ENCODE measurements at places on chromosomes 1 and 21.

DNA sequence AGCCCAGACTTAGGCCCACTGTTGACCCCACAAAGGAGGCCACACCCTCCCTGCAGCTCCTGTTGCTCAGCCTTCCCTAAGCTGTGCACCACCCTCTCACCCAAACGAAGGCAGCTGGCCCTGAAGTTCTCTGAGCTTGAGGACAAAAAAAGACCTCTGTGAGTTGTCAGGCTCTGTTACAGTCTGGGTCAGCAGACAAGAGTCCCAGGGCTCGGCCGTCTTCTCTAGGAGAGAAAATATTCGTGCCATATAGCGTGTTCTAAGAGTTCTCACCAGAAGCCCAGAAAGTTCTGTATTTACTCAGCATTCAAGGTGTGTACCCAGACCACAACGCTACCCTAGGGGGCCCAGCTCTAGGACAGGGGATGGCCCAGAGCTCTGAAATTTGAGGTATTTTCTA is 25.5 kb upstream of the LYST start:
- no peak for DNase-seq

DNA sequence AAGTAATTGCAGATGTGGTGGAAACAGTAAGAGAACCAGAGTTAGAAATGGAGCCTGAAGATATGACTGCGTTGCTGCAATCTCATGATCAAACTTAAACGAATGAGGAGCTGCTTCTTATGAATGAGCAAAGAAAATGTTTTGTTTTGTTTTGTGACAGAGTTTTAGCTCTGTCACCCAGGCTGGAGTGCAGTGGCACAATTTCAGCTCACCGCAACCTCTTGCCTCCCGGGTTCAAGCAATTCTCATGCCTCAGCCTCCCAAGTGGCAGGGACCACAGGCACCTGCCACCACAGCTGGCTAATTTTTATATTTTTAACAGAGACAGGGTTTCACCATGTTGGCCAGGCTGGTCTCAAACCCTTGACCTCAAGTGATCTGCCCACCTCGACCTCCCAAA is 53.3 kb upstream of the NFASC start:
- no peak for DNase-seq

- no peak for DNase-seq
Observed at GRCh38 chr1:182485861-182486260, 35.9 kb downstream of the RGSL1 start.

GRCh38 chr1:10848109-10848684 is 51.8 kb upstream of the CASZ1 start:
- no peak for DNase-seq

- DNase-seq, result no peak
Observed at GRCh38 chr1:97158691-97159096, 437.1 kb downstream of the PTBP2 start.

DNA sequence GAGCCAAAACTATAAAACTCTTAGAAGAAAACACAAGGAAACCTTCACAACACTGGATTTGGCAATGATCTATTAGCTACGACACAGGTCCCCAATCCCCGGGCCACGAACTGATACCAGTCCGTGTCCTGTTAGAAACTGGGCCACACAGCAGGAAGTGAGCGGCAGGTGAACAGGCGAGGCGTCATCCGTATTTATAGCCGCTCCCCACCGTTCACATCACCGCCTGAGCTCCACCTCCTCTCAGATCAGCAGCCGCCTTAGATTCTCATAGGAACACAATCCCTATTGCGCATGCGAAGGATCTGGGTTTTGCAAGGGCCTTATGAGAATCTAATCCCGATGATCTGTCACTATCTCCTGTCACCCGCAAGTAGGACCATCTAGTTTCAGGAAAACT is 11.9 kb downstream of the TFB2M start:
- no peak for DNase-seq

GRCh38 chr1:226958300-226958699 is 18.2 kb downstream of the COQ8A start:
- no peak for DNase-seq

- no peak for DNase-seq
Observed at GRCh38 chr21:16634515-16634914, 878.3 kb upstream of the CXADR start.

DNA sequence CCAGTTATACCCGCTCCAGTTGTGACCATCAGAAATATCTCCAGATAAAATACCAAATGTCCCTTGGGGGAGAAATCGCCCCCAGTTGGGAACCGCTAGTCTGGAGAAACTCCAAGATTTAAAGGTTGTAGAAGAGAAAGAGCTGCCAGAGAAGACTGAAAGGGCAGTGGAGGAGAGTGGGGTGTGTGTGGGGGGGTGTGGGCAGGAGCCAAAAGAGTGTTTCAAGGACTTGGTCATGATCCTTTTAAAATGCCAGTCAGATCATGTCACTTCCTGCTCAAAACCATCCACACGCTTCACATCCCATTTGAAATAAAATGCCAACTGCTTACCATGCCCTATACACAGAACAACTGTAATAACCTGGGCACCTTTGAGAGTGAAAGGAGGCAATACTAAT is 3.4 kb upstream of the HEYL start:
- DNase-seq, result no peak

DNA sequence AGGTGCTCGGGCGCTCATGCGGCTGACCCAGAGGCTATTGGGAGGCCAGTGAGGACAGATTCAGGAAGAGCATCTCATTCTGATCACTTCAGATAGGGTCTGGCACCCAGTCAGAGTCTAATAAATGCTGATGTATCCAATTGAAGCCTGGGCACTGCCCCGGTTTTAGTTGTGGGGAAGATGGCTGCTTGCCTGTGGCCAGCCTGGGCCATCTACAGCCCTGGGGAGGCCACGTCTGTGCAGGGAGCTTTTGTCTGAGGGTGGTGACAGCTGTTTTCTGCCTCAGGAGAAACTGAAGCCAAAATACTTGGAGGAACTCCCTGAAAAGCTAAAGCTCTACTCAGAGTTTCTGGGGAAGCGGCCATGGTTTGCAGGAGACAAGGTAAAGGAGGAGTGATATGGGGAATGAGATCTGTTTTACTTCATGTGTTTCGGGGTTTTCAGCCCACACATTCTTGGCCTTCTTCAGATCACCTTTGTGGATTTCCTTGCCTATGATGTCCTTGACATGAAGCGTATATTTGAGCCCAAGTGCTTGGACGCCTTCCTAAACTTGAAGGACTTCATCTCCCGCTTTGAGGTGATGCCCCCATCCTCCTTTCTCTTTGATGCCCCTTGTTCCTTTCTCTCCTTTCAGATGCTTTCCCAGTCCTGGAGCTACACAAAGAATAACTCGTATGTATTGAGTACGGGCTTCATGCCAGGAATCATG is 2.8 kb downstream of the GSTM5 start:
- no peak for DNase-seq

DNA sequence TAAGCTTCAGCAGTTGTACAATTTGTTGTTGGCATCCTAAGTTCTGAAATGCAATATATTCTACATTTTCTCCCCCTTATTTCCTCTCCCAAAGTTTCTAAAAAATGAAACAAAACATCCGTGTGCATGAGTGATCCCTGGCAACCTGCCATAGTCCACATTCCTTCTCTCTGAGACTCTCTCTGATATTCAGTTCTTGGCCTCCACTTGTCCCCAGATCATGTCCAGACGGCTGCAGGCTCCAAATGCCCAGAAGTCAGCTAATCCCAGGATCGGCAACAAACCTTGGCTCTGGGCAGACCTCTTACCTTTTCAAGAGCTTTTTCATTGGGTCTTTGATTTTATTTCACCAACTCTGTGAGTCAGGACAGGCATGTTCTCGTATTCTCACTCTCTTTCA is 187.8 kb downstream of the ETS2 start:
- no peak for DNase-seq

GRCh38 chr1:114145504-114146151 is 8.0 kb downstream of the SYT6 start:
- no peak for DNase-seq

- DNase-seq, result no peak
Observed at GRCh38 chr1:219402925-219403324, 210.0 kb downstream of the ZC3H11B start.

DNA sequence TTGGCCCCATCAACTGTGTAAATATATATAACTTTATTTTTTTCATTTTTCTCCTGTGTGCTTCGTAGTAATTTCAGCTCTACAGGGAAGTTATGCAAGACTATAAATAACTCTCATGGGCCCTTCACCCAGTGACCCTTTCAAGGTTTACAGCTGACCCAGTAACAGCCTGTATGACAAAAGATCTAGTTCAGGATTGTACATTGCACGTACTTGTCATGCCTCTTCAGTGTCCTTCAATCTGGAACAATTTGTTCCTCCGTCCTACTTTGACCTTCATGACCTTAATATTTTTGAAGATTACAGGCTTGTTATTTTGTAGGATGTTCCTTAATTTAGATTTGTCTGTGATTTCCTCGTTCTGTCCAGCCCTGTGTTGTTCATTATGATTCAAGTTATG is 40.5 kb downstream of the BRINP2 start:
- no peak for DNase-seq

Measured in activated gamma-delta T cell treated with anti-CD3 and anti-CD28 coated beads, Interleukin-2, amount 50 U/mL, for 16 hours (primary cell).